ENCODE measurements at places on chromosomes 13 and 19.

DNA sequence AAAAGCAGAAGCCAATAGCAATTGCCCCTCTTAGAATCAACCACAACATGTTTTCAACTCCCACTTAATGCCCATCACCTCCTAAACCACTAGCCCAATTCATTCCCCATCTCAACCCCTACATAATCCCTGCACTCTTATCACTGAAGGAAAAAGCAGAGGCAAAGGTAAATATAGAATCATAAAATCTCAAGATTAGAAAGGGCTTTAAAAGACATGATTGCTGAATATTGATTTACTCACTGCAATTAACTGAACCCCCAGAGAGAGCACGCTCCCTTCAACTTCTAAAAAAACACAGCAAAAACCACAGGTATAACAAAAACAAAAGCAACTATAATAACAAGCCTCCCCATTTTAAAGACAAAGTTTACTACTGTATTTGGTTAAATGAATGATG lies 15.1 kb upstream of the POU4F1 start:
- no peak for DNase-seq

DNA sequence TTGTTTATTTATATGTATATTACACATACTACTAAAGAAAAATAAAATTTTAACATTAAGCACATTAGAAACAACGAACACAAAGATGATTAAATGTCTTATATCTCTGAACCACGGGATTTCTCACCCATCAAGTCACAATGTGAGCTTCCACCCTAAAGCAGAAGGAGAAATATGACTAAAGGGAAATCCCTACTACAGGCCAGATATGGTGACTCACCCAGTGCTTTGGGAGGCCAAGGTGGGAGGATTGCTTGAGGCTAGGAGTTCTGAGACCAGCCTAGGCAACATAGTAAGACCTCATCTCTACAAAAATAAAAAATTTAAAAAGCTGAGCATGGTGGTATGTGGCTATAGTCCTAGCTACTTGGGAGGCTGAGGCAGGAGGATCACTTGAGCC lies 24.6 kb downstream of the DCT start:
- no peak for DNase-seq

DNA sequence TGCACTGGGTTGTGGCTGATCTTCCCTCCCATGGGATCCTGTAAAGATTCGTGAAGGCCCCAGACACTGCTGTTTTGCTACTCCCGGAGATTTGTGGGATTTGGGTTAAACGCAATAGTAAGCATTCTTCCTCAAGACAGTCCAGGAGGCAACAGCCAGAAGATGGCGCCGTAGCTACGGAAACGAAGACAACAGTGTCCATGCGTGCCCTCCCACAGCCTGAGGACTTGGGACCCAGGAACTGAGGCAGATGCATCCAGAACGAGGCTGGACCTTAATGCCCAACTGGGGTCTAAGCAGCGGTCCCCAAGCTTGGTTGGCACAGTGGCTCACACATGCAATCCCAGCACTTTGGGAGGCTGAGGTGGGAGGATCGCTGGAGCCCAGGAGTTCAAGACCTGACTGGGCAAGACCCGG lies 57.6 kb upstream of the ZNF507 start:
- DNase-seq: peak; percentile 6

DNA sequence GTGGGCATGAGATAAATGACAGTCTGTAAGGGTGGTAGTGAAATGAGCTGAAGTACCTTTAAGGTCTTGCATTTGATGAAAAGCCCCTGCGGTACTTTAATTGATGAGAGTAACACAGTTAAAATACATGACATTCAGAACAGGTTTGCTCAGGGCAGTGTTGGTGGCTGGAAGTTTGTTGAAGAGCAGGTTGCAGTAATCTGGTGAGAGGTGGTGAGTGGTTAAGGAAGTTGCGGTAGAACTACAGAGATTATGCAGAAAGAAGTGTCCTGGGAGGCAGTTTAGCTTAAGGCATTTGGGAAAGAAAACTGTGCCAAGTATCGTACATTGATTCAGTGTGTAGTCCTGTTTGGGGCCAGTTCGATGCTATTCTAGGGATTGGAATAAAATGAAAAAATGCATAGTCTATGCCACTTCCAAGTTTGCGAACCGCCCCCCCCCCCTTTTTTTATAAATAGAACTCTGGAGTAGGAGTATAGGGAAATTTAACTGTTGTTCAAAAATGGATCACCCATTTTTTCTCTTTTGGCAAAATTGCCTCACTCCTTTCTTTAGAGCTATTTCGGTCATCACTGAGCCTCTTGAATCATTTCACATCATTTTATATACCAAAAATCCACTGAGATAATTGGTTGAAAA lies 42.7 kb downstream of the SLAIN1 start:
- DNase-seq: no peak

DNA sequence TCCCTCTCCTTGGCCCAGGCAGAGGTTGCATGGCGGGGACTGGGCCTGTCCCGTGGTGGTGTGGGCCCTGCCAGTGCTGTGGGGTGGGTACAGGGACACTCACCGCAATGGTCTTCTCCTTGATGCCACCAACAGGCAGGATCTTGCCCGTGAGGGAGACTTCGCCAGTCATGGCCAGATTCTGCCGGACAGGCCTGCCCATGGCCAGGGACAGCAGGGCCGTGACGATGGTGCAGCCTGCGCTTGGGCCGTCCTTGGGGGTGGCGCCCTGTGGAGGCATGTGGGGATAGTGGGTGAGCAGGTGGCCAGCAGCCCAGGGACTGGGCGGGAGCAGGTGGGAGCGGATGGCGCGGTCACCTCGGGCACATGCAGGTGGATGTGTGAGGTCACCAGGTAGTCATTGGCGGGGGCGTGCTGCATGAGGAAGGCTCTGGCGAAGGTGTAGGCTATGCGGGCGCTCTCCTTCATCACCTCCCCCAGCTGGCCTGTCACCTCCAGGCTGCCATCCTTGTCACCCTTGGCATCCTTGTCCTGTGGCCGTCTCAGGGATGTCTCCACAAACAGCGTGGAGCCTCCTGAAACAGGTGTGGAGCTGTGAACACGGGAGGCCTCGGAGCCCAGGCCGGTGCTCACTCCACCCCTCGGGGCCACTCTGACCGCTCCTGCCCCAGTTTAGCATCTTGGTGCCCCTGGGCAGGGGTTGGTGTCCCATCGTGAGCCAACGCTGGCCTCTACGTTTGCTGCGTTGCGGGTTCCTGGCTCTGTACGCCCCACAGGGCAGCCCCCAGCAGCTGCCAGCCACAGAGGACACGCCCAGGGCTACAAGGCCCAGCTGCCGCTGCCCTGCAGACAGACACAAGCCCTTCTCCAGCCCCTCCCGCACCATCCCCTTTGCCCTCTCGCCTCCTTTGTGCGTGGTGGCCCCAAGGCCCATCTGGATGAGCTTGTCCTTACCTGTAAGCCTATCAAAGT lies 3.4 kb downstream of the RPL36 start:
- DNase-seq: peak; percentile 43

DNA sequence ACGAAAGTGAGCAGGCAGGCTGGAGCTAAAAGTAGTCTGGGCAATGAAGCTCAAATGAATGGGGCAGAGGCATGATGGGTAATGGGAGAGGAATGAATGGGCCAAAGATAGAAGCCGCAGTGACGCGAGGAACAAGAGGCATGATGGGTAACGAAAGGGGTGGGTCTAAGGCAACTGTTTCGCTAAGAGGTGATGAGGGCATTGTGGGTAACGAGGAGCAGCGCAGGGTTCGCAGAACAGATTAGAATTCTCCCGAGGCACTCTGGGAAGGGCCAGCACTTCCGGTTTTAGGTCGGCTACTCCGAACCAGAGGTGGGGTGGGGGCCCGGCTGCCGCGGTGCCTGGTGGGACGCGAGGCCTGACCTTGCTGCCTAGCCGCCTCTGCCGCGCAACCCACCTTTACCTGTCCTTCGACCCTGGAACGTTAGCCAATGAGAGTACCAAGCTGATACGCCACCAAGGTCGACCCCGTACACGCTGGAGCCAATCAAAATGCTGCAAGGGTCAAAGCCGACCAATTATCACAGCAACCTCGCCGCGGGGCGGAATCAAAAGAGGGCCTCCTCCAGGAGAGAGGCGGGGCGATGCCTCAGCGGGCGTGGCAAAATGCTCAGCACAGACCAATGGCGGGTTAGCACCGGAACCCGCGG lies 563 bp upstream of the TOMM40 start:
- peak; percentile 100 for DNase-seq

- DNase-seq: no peak
Observed at GRCh38 chr19:30289336-30289735, 82.8 kb upstream of the ZNF536 start.

- no peak for DNase-seq
Observed at GRCh38 chr13:25214491-25215252, 42.6 kb upstream of the AMER2 start.

DNA sequence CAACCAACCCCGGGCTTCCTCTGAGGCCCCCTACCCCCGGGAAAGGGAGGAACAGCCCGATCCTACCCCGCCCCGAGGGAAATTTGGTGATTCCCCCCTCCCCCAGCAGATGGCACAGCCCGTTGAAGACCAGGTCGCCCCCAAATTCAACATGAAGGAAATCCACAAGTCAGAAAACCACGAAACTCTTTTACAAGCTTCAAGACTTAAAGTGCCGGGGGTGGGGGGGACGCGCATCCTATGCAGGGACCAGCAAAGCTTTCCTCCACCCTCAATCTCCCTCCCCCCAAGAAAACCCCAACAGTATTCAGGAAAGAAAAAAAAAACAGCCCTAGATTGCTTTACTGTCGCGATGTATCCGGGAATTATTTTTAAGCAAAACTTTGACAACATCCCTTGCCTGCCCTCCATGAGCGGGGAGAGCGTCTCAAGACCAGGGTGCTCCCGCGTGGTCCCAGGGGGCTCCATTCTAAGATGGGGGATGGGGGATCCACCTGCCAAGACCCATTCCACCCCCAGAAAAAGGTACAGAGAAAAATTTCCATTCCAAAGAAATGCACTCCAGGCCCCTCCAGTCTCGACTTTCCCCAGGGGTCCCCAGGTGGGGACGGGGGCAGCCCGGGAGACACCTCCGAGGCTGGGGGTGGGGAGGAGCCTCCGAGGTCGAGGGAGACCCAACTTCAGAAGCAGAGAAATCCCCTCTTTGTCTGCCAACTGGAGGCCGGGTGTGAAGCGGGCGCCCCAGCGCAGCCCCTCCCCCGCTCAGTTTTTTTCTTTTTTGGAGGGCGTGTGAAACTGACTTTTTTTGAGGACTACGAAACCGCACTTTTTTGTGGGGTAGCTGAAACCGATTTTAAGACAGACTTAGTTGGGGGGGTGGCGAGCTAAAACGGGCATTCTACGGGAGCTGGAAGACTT lies 1.5 kb downstream of the TCF3 start:
- DNase-seq: peak; percentile 82

- no peak for DNase-seq
Observed at GRCh38 chr13:101390461-101390860, 25.8 kb downstream of the NALCN start.

- DNase-seq: no peak
Observed at GRCh38 chr13:102658660-102659059, 36.2 kb downstream of the METTL21C start.

- no peak for DNase-seq
Observed at GRCh38 chr13:101700598-101700997, 248.1 kb downstream of the ITGBL1 start.
